ENCODE measurements at places on chromosomes 4 and X.

GRCh38 chr4:47741200-47741599, 96.7 kb downstream of the CORIN start:
- no peak for DNase-seq

- DNase-seq = no peak
These were observed 11.4 kb downstream of the FTSJ1 start for GRCh38 chrX:48487362-48487798.

- no peak for DNase-seq
These were observed 50.8 kb downstream of the ANAPC10 start for GRCh38 chr4:145047151-145047550.

GRCh38 chr4:2270341-2271165, 8.6 kb upstream of the MXD4 start:
- no peak for DNase-seq

DNA sequence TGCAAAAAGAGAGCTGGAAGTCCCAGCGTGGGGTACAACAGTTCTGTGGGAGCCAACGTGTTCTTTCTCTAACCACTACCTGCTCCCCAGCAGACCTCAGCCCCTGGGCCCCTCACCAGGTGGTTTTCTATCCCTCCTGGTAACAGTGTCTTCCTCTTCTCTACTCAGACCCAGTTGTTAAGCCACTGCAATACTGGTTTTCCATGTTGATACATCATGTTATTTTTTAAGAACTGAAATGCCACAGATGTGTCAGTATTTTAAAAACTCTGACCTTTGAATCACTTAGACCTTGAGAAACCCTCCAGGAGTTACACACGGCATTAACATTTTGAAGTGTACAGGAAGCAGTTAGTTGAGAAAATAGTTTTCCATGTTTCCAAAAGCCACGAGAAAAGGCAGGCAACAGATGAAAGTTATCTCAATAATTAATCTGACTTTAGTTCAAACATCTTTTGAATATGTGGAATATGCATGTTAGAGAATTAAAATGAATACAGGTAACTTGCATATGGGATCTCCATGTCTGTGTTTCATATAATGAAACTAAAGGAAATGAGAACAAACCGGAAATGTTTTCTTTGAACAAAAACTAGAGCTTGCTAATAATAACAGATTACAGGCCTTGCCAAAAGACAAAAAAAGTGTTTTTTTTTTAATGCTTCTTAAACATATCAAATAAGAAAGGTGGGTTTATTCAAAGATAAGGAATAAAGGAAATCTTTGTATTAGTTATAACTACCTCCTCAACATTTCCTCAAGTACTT, 108.8 kb downstream of the ZNF827 start:
- no peak for DNase-seq
